NCI-H1417 (cell line): ENCODE measurements at places on chromosomes 2 and 18.

GRCh38 chr2:226660526-226660925 is 139.1 kb downstream of the IRS1 start:
- DNase-seq = no peak

- DNase-seq = peak; percentile 3
Observed at GRCh38 chr2:43576981-43577892, 18.6 kb downstream of the THADA start.

GRCh38 chr2:238139196-238140039 is 950 bp downstream of the KLHL30 start:
- DNase-seq = no peak

- DNase-seq = no peak
Observed at GRCh38 chr18:73613706-73614340, 533.8 kb downstream of the FBXO15 start.

GRCh38 chr2:43317194-43317593 is 90.8 kb upstream of the ZFP36L2 start:
- no peak for DNase-seq

DNA sequence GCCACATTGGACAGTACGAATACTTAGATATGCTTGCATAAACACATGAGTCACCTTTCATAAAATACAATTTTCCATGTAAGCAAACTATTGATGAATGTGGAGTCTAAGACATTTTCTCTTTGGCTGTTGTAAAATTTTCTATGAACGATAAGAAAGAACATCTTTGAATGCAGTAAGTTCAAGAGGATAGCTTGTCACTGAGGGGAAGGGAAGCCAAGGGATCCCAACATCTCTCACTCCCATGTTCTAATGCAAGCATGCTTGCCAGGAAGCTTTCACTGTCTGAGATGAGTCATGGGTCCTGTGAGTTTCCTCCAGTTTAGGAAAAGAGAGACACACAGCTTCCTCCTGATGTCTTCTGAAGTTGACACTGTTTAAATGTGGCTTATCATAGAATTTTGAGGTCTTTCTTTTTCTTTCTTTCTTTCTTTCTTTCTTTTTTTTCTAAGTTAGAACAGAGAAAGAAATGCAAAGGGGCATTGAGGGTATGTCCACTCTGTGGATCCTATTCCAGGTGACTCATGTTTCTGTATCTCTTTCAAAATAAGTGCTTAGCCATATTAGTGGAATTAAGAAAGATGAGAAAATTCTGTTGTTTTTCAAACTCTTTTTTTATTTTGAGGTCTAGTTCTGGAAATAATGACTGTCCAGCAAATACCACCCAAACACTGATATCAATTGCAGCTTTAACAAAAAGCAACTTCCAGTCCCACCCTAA is 146.6 kb downstream of the RDH14 start:
- no peak for DNase-seq

GRCh38 chr2:100870652-100871531 is 51.0 kb downstream of the NPAS2 start:
- DNase-seq = no peak

- no peak for DNase-seq
Observed at GRCh38 chr18:42141439-42141838, 186.4 kb downstream of the PIK3C3 start.

DNA sequence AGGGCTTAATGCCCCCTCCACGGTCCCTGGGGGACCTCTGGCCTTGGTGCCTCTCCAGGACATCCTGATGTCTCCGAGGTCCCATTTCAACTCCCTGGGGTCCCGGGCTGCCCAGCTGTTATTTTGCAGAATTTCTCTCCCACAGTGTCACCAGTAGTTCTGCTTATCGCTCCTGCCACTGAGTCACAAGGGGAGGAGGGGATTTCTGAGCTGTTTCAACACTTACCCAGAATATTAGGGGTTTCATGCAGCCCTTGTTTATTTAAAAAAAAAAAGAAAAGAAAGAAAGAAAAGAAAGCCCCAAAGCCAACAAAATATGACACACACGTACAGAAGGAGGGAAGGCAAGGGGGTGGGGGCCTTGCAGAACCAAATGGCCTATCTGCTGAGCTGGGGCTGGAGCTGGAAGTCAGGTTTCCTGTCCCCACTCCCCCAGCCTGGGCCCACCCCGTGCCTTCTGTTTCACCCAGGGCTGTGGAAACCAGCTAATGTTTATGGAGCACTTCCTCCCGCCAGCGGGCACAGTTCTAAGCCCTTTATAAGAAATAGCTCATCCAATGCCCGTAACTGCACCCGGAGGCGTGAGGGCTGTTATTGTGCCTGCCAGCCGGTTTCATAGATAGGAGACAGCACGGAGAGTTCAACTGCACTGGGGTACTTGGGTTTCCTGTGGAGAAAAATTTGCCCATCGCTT is 8.4 kb upstream of the ARID5A start:
- no peak for DNase-seq

- no peak for DNase-seq
Observed at GRCh38 chr2:101754618-101755017, 57.1 kb downstream of the MAP4K4 start.

DNA sequence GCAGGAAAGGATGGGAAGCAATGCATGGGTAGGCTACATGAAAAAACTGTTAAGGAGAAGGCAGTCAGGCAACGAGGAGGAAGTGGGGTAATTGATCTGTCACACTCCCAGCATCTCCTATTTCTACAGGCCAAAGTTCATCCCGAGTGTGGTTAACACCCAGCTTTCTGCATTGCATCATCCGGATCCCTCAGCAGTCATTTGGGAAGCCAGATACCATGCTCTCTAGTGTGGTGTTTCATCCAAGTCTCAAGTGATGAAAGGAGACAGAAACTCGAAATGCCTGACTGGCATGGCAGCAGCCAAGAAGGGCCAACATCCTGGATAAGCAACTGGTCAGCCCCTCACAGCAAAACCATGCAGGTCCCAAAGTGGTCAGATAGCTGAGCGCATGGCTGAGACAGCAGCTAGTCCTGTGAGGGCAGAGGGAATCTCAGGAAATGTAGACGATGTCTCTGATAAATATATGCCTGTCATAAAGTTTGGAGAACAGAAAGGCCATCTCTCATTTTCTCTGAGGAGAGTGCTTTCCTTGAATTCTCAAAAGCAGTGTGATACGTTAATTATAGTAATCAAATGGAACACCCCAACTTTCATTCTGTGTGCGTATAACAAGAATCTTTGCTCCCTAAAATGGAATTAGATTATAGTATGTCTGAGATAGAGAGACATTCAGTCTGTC is 24.8 kb upstream of the HNRNPA3 start:
- no peak for DNase-seq

DNA sequence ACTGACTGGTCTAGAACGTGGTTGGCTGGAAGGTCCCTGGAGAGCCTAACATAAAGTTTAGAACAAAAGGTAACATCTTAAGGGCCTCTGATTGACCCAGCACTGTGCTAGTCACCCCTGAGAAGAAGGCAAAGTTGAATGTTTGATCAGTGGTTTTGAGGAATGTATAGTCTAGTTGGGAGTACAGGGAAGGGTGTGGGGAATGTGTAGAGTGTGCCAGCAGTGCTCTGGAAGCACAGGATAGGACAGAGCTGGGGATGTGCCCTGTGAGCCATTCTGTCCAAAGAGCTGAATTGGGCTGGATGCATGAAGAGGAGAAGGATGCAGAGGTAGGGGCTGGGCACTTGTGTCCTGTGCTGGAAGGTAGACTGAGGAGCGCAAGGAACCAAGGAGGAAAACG is 41.0 kb upstream of the DOCK10 start:
- DNase-seq = no peak

DNA sequence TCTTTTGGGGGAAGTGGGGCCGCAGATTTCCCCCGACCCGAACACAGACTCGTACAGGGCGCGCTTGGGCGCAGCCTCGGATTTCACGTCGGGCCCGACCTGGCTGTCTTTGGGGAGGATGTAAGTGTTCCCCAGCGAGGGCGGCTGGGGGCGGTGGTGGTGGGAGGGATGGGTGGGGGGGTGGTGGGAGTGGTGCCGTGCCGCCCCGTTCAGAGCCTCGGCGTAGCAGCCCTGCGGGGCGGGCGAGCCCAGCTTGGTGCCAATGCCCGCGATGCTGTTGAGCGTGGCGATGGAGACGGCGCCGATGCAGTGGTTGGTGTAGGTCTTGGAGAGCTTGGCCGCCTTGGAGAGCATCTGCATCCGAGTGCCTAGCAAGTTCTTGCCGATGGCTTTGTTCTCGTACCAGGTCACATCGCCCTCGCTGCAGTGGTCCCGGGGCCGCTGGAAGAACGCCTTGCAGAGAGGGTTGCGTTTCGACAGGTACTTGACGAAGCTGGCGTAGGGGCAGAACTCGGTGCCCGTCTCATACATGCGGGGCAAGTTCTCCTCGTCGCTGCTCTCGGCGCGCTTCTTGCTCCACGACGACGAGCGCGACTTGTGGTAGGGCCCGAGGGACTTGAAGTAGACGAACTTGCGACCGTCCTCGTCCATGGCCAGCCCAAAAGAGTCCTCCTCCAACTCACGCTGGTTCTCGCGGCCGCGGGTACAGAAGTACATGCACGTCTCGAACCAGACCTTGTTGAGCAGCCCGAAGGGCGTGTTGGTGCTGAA is 1.3 kb downstream of the KCTD1 start:
- no peak for DNase-seq

DNA sequence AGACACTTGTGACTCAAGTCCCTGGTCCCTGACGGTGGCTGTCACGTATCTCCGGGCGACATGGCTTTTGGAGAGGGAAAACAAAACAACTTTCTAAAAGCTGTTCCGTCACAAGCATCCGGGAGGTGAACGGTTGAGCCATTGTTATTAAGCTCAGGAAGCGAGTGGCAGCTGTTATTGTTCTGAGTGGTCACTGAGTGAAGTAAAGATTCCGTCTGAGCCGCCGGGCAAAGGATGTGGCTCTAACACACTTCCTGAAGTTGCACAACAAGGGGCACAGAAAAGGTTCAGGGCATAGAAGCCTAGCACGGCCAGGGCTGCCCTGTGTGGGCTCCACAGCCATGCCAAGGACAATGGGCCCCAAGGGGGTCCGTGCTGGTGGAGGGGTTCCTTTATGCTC is 24.3 kb downstream of the INPP5D start:
- DNase-seq = no peak

- DNase-seq = no peak
Observed at GRCh38 chr18:22987547-22988189, 54.5 kb downstream of the RBBP8 start.

- no peak for DNase-seq
Observed at GRCh38 chr18:54824761-54825160, 3.5 kb upstream of the RAB27B start.

- no peak for DNase-seq
Observed at GRCh38 chr2:30226144-30227032, 4.9 kb upstream of the LBH start.

DNA sequence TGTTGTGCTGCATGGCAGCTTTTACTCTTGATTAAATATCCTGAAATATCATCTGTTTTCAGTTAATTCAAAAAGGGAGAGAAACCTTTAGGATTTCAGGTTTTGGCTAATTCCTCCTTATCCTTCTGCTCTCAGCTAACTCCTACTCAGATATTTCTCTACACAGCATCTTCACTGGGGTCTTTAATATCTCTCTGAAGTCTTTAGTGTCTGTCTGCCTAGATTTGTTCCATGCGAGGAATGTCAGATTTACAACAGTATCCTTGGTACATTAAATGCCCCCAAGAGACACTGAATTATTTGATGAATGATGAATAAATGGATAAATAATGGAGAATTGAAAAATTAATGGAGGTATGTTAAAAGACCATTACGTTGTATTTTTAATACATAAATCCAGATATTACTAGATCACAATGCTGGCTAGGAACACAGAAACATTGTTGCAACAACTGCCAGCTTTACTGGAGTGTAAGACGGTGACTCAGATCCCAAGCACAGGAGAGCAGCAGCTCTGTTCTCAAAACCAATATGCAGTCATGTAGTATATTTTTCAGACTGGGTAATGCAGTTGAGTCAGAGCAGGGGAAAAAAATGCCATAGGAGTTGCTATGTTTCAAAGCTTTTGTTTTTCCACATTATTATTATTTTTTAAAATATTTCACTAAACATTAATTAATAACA is 388.0 kb upstream of the SYT4 start:
- no peak for DNase-seq
